ENCODE measurements at places on chromosomes 7 and 10.

DNA sequence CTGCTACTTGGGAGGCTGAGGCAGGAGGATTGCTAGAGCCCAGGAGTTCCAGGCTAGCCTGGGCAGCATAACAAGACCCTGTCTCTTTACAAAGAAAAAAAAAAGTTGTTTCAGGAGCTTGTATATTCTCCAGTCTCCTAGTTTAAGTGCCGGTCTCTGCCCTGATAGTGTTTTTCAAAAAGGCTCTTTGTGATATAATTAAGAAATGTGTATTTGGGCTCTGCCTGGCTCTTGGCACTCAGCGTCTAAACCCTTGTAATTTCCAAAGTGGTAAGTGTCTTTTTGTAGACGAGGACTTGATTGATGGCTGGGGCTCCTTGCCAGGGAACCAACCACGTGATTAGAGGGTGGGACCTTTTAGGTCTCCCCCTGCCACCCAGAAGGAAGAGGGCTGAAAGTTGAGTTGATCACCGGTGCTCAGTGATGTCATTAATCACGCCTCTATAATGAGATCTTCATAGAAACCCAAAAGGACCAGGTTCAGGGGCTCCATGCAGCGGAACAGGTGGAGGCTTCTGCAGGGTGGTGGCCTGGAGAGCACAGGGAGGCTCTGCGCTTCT is 4.4 kb downstream of the EIF3B start:
- no peak for DNase-seq

DNA sequence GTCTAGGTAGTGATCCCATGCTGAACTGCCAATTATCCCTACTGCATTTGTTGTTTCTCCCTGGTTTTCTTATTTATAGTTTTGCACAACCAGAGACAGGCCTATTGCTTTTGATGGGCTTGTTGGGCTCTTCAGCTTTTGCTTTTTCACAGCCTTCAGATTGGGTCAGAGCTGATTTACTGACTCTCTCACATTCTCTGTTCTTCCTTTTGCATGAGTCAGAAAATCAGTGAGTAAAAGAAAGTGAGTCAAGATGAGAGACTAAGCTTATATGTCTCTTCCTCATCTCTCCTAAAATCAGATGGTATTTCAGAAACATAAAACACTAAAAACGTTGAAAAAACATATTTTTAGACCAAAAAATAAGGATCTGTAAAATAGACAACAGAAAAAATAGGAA is 1135.4 kb downstream of the XPNPEP1 start:
- DNase-seq = no peak

GRCh38 chr7:132773527-132773956 is 197.3 kb upstream of the PLXNA4 start:
- DNase-seq = no peak

GRCh38 chr10:132487241-132488135 is 50.1 kb upstream of the INPP5A start:
- DNase-seq = no peak

DNA sequence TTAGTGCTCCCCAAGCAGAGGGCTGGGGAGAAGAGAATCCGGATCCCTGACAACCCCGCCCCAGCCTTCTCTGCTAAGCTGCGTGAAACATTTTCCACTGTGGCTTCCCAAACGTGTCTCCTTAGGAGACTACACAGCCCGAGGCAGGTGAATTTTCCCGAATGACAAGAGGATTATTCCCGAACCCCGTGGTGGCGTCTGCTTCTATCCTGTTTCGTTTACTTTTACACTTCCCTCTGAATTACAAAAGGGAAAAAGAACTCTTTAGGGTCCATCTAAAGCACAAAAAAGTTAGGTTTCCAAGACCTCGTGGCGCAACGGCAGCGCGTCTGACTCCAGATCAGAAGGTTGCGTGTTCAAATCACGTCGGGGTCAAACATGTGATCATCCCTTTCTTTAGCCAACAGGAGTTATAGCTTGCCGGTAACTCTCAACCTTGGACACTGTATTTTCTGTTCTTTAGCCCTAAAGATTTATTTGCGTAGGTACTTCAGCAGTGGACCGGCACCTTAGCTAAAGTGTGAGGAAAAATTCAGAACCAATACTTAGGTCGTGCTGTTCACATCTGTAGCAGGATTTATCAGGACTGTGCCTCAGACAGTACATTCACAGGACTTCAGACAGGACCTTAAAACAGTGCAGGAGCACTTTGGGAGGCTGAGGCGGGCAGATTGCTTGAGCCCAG is 3.2 kb upstream of the ZNF789 start:
- DNase-seq = no peak

All from activated CD4-positive, alpha-beta memory T cell treated with anti-CD3 and anti-CD28 coated beads, Interleukin-2, amount 10 ng/mL, durations not matched to agents 7 days and 5 days (primary cell).